MCF 10A (cell line): ENCODE measurements at places on chromosomes 1 and 21. TPM values are rescaled to one million over a fixed set of nuclear protein-coding genes. Genes with fewer than 3 reads are reported as not detected.

Gene LCA5L
- total RNA-seq: 2.8 and 4.3 TPM in 2 replicates

DNA sequence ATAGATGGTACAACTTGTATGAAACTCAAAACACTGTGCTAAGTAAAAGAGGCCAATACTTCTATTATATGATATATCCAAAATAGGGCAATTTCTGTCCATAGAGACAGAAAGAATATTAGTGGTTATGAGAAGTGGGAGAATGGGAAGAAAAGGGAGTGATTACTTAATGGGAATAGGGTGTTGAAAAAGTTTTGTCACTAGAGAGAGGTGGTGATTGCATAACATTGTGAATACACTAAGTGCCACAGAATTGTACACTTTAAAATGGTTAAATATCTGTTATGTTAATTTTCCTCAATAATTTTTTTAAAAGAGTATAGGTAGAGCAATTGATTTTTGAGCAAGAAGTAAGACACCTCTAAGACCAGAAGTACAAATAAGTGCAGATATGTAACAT, 29.7 kb downstream of the GNAT2 start:
- DNase-seq: no peak

DNA sequence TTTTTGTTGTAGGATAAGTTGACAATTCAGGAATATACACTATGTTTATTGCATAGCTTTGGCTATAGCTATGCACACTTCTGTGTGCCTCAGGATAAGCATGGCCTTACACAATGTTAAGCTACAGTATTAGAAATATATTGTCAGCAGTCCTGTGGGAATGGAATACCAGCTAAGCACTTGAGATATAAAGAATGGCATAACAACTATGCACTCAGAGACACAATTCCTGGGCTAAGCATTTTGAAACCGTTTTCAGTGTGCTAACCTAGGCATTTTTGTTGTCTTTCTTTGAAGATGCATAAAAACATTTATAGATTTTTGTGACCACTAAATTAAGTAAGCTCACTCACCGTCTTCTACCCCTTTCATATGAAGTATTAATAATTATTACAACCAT, 46.8 kb downstream of the TMPRSS15 start:
- no peak for DNase-seq

Gene PAPPA2
- total RNA-seq: 11.5 and 35.7 TPM in 2 replicates

GRCh38 chr1:180912801-180913565, at the start of gene KIAA1614:
KIAA1614 (plus strand) TSS chr1:180912897; CDS start chr1:180913244, 347 bp downstream.
- no peak for DNase-seq

Gene LORICRIN
- not detected in 2 replicates for total RNA-seq

- DNase-seq: peak; percentile 7
Measured at GRCh38 chr21:40120940-40121575, 253.8 kb downstream of the PCP4 start.

DNA sequence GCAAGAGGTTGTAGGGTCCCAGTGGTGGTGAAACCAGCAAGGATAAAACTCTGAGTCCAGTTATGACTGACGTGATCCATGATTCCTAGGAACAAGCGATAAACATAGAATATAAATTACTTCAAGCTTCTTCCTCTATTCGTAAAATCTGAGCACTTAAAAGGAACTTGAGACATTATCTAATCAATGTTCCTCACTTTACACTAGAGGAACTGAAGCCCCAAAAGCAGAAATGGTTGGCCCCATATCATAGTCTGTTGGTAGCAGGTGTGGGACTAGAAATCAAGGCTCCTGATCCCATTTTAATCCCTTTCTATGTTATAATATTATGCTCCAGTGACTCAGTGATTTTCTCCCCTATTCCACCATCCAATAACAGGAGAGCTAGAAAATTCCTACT, 21.9 kb upstream of the MNDA start:
- DNase-seq: no peak

Gene C8A
- total RNA-seq: not detected in 2 replicates

Gene ATP1A4
- not detected in 2 replicates for total RNA-seq

- DNase-seq: no peak
Measured at GRCh38 chr1:156803086-156803851, 13.4 kb downstream of the SH2D2A start.

DNA sequence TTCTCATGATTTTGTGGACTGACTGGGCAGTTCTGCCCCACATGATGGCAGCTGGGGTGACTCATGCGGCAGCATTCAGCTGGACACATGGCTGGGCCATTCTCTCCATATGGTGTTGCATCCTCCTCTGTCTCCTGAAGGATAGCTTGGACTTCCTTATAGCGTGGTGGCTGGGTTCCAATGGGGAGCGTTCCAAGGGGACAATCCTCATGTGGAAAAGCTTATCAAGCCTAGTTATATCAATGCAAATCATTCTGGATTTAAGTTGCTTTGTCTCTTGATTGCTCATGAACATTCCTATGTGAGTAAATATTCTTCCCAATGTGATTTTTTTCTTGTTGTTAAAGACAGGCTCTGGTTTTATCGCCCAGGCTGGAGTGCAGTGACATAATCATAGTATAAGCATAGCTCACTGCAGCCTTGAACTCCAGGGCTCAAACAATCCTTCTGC, 13.2 kb upstream of the SLC2A1 start:
- peak; percentile 22 for DNase-seq

Gene OR10X1
- not detected in 2 replicates for total RNA-seq

DNA sequence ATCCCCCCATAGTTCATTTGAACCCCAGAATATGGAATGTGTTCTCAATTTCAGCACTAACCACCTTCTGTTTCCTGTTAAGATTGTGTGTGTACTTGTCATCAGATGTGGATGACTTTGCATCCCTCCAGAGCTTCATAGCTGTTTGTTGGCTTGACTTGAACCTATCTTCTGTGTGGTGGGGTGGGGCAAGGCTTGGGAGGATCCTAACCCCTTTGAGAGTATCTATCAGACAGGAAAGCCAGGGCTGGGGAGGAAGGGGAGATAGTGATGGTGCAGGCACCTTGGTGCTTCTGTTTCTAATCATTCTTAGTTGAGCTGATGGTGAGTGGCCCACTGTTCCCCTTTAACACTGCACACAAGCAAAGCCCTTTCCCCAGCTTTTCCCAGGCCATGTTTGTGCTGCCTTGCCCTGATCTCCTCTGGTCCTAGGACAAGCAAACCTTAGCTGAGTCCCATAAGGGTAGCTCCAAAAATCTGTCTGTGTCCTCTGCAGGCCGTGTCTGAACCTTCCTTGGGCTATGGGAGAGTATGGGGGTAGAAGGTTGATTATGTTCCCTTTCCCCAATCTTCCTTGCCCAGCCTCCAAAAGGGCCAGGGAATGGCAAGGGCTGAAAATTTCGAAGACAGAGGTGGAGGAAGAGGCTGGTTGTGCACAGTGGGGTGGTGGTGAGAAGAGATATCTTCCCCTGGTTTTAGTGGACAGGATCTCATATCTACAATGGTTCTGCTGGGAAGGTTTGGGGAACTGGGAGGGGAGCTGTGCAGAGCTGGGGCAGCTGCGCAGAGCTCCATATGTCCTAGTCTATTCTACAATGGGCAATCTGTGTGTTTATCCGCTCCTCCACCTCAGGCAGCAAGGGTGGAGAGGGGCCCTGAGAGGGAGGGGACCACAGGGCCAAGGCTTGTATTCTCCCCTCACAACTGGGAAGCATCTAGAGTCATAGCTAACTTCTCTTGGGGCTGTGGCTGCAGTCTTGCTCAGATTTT, 1.4 kb downstream of the NHLH1 start:
- DNase-seq: no peak

DNA sequence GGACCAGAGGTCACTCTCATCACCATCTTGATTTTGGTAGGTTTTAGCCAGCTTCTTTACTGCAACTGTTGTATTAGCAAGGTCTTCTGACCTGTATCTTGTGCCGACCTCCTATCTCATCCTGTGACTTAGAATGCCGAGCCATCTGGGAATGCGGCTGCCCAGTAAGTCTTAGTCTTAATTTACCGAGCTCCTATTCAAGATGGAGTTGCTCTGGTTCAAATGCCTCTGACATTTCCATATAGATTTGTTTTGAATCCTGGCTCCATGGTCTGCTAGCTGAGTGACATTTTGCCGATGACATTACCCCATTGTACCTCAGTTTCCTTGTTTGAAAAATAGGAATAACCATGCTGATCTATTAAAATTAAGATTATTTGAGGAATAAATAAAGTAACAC, 193.9 kb upstream of the HMCN1 start:
- no peak for DNase-seq

- DNase-seq: peak; percentile 26
Measured at GRCh38 chr1:238985312-238985711, 401.1 kb upstream of the CHRM3 start.

GRCh38 chr21:40385883-40386282, 461.1 kb downstream of the DSCAM start:
- DNase-seq: no peak

Gene HNRNPCL4
- not detected in 2 replicates for total RNA-seq

DNA sequence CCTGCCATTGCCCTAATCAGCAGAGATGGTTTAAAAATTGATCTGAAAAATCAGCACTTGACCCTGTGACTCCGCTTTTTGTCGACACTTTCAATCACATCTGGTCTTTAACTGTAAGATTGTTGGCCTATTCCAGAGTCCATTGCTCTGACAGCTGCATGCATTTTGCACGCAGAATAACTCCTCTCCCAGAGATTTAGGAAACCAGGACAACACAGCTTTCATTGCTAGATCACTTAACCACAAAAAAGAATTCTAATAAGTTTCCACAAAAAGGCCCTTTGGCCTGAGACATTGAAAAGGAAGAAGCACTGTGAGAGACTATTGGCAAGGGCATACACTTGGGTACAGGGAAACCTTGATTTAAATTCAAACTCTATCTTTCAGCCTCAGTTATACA, 373.1 kb downstream of the TGFB2 start:
- DNase-seq: no peak

DNA sequence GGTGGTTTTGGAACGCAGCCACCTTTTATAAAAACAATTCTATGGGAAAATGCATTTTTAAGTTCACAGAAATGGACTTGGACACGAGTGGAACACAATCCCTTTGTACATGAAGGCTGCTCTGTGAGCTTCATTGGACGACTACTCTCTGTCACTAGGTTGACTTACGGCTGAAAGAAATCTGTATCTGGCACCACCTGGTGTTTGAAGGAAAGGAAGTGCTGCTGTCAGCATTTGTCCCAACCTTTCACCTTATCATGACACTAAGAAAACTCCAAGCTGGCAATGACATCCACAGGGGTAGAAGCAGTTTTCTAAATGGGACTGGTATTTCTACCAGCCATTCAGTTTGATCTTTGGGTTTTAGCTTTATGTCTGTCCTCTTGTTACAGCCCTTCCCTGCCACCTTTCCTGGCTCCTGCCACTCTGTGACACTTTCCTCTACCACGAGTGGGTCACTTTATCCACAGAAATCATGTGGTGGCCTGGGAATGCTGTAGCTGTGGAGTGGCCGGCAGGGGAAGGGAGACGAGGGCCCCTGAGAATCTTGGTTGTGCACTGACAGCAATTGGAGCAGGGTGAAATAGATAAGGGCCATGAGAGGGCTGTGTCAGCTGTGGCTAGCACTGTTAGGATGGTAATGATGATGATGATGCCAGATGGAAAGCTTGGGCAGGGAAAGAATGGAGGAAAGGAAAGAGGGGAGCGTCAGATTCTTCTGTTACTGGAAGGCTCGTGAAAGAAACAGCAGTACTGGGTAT, 85.2 kb downstream of the TBX19 start:
- no peak for DNase-seq

- no peak for DNase-seq
Measured at GRCh38 chr1:217569021-217569420, 61.9 kb downstream of the GPATCH2 start.

DNA sequence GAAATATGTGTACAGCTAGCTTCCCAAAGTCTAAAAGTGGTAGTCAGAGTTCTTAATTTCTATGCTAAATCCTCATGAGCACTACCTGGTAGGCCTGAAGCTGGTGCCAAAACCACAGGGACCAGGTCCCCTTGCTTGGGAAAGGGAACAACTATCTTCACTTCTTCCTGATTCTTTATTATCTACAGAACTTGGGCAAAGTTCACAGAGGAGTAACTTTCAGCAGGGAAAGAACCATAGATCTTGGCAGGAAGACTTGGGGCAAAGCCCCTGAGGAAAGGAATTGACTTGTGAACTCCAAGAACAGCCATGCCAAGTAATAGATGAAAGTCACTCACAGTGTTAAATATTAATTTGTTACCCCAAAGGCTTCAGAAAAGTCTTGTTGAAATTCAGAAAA, 193.0 kb downstream of the ZC3H11B start:
- DNase-seq: no peak

Gene SUSD4
- total RNA-seq: 0.42 and 2.3 TPM in 2 replicates

DNA sequence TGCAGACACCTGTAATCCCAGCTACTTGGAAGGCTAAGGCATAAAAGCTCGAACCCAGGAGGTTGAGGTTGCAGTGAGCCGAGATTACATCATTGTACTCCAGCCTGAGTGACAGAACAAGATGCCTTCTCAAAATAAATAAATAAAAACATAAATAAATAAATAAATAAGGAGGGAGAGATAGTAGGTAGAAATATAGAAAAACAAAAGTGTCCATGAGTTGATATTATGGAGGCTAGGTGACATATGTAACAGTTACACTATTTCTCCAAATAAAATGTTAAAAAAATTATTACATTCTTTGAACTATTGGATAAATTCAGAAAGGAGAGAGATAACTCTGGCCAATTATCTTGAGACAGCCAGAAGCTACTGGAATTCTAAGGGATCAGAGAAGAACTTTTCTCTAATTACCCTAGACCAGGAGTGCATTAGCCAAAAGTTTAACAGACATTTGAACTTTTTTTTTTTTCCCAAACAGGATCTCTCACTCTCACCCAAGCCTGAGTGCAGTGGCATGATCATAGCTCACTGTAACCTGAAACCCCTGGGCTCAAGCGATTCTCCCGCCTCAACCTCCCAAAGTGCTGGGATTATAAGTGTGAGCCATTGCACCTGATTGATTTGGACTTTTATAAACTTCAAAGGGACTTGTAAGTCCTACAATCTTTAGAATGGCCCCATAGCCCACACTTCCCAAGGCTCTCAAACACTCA, 17.6 kb downstream of the SYNJ1 start:
- no peak for DNase-seq

DNA sequence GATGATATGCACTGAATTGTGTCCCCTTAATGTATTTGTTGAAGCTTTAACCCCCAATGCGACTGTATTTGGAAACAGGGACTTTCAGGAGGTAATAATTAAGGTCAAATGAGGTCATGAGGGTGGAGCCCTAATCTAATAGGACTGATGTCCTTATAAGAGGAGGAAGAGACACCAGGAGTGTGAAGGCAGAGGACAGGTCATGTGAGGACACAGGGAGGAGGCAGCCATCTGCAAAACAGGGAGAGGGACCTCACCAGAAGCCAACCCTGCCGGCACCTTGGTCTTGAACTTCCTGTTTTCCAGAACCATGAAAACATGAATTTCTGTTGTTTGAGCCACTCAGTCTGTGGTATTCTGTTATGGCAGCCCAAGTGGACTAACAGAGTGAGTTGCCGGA, 15.3 kb downstream of the SYF2 start:
- DNase-seq: no peak

Gene ASPM
- total RNA-seq: 22.3 and 32.8 TPM in 2 replicates
